Stimulated activated effector memory CD8-positive, alpha-beta T cell treated with anti-CD3 and anti-CD28 coated beads, Interleukin-12 subunit alpha, Interleukin-12 subunit beta, amount 100 ng/mL, for 72 hours (primary cell): ENCODE measurements at places on chromosomes 16 and 17.

GRCh38 chr17:51119415-51120356 is 982 bp downstream of the SPAG9 start:
- DNase-seq = peak; percentile 81

GRCh38 chr16:61233713-61234112 is 802.5 kb downstream of the CDH8 start:
- DNase-seq = no peak

DNA sequence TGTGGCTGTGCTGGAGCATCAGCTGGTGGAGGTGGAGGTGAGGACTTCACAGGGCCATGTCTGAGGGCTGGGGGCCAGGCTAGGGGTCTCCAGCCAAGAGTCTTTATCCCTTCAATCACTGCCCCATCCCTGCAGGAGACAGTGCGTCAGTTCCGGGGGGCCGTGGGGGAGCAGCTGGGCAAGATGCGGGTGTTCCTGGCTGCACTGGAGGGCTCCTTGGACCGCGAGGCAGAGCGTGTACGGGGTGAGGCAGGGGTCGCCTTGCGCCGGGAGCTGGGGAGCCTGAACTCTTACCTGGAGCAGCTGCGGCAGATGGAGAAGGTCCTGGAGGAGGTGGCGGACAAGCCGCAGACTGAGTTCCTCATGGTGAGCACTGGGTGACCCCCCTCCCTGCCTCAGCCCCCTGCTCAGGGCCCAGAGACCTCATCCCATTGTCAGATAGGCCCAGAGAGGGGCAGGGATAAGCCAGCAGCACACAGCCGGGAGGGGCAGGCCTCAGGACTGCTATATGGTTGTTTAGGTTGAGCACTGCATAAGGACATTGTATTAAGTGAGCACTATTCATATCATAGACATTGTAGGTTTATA is 2.3 kb upstream of the PYDC1 start:
- DNase-seq = no peak

- DNase-seq = no peak
Observed at GRCh38 chr17:19485800-19486340, 47.8 kb upstream of the SLC47A1 start.

GRCh38 chr17:48754500-48755261 is 26.1 kb upstream of the HOXB13 start:
- DNase-seq = no peak

DNA sequence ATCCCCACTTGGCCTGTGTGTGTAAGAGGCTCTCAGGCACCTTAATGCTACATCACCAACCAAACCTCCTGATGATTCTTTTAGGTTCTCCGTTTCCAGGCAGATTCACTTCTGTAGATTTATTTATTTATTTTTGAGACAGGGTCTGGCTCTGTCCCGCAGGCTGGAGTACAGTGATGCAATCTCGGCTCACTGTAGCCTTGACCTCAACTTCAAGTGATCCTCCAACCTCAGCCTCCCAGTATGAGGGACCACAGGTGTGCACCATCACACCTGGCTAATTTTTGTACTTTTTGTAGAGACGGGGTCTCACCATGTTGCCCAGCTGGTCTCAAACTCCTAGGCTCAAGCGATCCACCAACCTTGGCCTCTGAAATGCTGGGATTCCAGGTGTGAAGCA is 12.7 kb upstream of the MEOX1 start:
- no peak for DNase-seq

GRCh38 chr17:35019386-35020179 is 39.3 kb downstream of the LIG3 start:
- no peak for DNase-seq

DNA sequence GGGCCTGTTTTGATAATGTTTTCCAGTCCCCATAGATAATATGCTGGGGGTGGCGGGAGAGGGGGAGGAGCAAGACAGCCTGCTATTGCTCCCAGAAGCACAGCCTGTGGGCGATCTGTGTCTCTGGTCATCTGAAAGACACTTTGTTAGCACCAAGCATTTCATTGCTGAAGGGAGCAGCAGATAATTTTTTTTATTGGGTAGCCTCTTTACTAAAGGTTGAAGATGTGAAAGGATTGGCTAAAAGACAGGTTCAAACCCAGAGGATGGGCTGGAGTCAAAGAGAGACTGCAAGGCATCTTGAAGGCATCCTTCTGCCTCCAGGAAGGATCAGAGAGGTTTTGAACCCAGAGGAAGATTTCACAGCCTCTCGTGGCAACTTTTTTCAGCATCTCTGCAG is 60.6 kb downstream of the C17orf67 start:
- DNase-seq = no peak

DNA sequence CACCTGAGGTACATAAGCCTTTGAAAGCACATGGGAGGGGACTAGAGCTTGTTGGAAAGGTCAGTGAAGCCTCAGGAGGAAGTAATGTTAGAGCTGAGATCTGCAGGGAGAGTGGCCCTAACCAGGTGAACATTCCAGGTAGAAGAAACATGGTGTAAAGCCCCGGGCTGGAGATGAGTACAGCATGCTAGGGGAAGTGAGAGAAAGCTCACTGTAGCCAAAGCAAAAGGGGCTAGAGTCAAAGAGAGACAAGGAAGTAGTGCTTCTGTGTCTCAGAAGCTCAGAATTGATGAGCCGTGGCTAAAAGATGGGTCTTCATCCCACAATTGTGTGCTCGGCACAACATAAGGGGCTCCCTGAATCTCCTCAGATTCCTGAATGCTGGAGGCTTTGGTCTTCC is 481.8 kb downstream of the XYLT1 start:
- DNase-seq = no peak

DNA sequence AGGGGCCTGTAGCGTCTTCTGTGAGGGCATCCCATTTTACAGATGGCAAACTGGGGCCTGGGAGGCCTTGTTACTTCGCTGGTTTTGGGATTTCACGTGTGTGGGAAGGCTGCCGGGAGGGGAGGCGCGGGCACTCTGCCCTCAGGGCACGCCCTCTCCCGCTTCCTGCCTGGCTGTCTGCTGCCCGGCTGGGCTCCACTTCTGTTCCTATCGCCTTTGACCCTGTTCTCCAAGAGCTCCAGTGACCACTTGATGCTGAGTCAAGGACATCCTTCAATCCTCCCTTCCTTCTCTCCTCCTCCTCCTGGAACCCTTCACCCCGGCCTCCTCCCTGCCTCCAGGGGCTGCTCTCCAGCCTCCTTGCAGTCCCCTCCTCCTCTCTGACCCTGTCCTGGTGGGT is 16.0 kb downstream of the SPNS3 start:
- DNase-seq = no peak

GRCh38 chr17:67519801-67520251 is 142.7 kb downstream of the PITPNC1 start:
- no peak for DNase-seq

- DNase-seq = no peak
Observed at GRCh38 chr16:84690088-84690819, 9.5 kb upstream of the USP10 start.

- no peak for DNase-seq
Observed at GRCh38 chr17:28372203-28372944, 880 bp downstream of the SARM1 start.
